ENCODE measurements at places on chromosomes 7 and 10.

- no peak for DNase-seq
- peaks cover 7% of the 10 kb centered on the region for H3K36me3 ChIP-seq
- H3K27ac ChIP-seq = no peak overlapping the region
- H3K27me3 ChIP-seq = no peaks in the 10 kb centered on the region
Observed at GRCh38 chr7:57245206-57245605, 113.0 kb upstream of the ZNF479 start.

GRCh38 chr7:47376991-47377616 is 204.8 kb downstream of the TNS3 start:
- H3K4me3 ChIP-seq = no peak overlapping the region
- DNase-seq = no peak
- no peaks in the 10 kb centered on the region for H3K27me3 ChIP-seq
- no peak overlapping the region for H3K27ac ChIP-seq

GRCh38 chr7:137081321-137082093 is 213.1 kb downstream of the CHRM2 start:
- no peak for DNase-seq
- no peaks in the 10 kb centered on the region for H3K36me3 ChIP-seq
- H3K4me1 ChIP-seq = no peaks in the 10 kb centered on the region
- H3K27ac ChIP-seq = no peak overlapping the region
- H3K27me3 ChIP-seq = no peaks in the 10 kb centered on the region

DNA sequence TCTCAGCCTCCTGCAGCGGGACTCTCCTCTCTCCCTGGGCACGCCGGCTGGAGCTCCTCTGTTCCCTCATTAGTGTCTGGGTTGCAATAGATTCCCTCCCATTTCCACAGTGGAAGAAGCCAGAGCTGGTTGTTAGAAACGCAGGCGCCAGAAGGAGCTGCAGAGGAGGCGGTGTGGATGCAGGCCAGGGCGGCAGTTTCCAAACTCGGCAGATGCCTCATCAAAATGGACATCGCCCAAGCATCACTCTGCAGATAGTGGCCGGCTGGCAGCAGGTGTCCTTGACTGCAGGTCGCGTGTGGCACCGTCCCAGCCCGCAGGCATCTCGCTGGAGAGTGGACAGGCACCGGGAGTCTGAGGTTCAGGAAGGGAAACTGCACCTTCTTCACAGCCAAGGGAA is 201.8 kb downstream of the TCERG1L start:
- no peak overlapping the region for H3K4me3 ChIP-seq
- no peak overlapping the region for H3K27ac ChIP-seq
- H3K36me3 ChIP-seq = no peaks in the 10 kb centered on the region

DNA sequence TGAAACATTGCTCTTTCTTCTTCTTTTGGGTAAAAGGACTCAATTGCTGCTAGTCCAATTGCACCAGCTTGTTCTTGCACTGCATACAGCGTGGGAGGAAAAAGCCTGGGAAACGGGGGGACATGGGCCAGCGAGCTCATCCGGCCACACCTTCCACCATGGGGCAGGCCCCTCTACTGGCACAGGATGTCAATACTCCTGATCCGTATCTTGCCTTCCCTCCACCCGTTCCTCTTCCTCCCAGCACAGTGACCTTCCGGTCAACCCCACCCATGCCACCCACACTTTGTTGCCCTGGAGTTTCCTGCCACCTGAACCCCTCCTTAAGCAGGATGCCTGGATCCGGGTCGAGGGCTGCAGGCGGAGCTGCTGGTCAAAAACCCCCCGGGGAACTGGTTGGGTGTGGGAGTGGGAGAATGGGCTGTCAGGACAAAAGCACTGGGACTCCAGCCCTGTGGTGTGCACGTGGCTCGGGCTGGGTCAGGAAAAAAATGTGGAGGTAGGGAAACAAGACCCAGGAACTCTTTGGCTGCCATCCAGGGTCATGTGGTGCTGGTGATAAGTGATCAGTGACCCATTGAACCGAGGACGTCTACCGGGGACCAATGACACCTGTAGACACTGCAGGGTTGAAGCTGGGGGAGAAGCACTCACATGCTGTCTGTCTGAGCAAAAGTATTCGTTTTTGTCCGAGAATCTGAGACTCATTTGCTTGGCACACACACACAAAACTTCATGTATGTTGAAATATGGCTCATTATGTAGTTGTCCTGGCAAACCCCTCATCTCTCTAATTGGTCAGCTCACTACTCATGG is 8.1 kb downstream of the IL2RA start:
- H3K36me3 ChIP-seq = peaks cover 26% of the 10 kb centered on the region
- peak overlapping the region; percentile 75 for H3K4me3 ChIP-seq
- H3K27me3 ChIP-seq = no peaks in the 10 kb centered on the region
- H3K27ac ChIP-seq = peak overlapping the region; percentile 93

- no peaks in the 10 kb centered on the region for H3K4me1 ChIP-seq
- H3K36me3 ChIP-seq = no peaks in the 10 kb centered on the region
- no peak overlapping the region for H3K27ac ChIP-seq
- DNase-seq = no peak
- H3K27me3 ChIP-seq = no peaks in the 10 kb centered on the region
Observed at GRCh38 chr7:49821181-49821580, 47.7 kb downstream of the VWC2 start.

GRCh38 chr7:59079-60016 is 133.0 kb upstream of the FAM20C start:
- H3K4me1 ChIP-seq = peaks cover 9% of the 10 kb centered on the region
- DNase-seq = no peak
- H3K27ac ChIP-seq = no peak overlapping the region
- peaks cover 22% of the 10 kb centered on the region for H3K27me3 ChIP-seq
- no peaks in the 10 kb centered on the region for H3K36me3 ChIP-seq
- no peak overlapping the region for H3K4me3 ChIP-seq

GRCh38 chr10:95241533-95241932 is 47.5 kb downstream of the ACSM6 start:
- H3K36me3 ChIP-seq = peaks cover 35% of the 10 kb centered on the region
- H3K27me3 ChIP-seq = no peaks in the 10 kb centered on the region
- no peak for DNase-seq
- peaks cover 23% of the 10 kb centered on the region for H3K4me1 ChIP-seq
- H3K4me3 ChIP-seq = no peak overlapping the region

DNA sequence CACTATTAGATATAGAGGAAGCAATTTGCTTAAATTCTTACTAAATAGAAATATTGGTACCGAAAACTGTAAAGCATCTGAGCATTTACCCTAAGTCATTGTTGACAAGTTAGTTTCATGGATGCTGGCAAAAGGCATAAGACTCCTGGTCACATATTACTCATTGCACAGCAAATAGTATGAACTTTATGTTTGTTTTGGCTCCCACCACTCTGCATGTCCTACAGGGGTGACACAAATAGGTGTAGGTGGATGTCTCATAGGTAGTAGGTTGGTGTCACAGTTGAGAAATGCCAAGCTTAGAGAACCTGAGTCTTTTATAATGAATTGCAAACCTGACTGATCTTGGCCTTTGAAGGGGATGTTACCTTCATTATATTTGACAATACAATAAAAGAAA is 199.6 kb upstream of the SEMA3D start:
- H3K4me3 ChIP-seq = no peak overlapping the region
- H3K4me1 ChIP-seq = no peaks in the 10 kb centered on the region
- H3K27me3 ChIP-seq = no peaks in the 10 kb centered on the region
- H3K36me3 ChIP-seq = no peaks in the 10 kb centered on the region

- H3K27ac ChIP-seq = no peak overlapping the region
- H3K36me3 ChIP-seq = no peaks in the 10 kb centered on the region
- no peak overlapping the region for H3K4me3 ChIP-seq
- DNase-seq = no peak
- no peaks in the 10 kb centered on the region for H3K4me1 ChIP-seq
Observed at GRCh38 chr7:41420421-41420820, 282.5 kb downstream of the INHBA start.

DNA sequence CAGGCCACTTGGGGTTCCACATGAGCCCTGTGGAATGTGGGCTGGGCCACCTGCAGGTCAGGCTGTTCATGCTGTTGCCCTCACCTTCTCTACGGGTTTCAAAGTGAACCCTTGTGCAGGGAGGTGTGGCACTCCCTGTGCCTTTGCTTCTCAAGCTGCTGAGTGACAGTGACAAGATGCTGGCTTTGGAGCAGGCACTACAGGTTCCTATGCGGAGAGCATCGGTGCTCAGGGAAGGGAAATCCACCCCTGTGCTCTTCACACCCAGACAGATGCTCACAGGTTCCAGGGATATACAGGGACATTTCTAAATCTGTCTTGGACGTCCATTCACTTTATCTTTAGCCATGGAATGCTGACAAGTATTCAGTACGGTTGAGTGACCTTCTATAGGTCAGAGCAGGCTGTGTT is 1005.0 kb downstream of the LRMDA start:
- DNase-seq = no peak
- H3K36me3 ChIP-seq = no peaks in the 10 kb centered on the region
- no peaks in the 10 kb centered on the region for H3K4me1 ChIP-seq
- no peak overlapping the region for H3K27ac ChIP-seq
- H3K27me3 ChIP-seq = no peaks in the 10 kb centered on the region

- H3K4me1 ChIP-seq = peaks cover 39% of the 10 kb centered on the region
- no peak overlapping the region for H3K4me3 ChIP-seq
- no peaks in the 10 kb centered on the region for H3K27me3 ChIP-seq
Observed at GRCh38 chr7:130966246-130967009, 232.4 kb upstream of the KLF14 start.

- no peak overlapping the region for H3K27ac ChIP-seq
- DNase-seq = no peak
- no peaks in the 10 kb centered on the region for H3K4me1 ChIP-seq
Observed at GRCh38 chr10:106053061-106053460, 1111.4 kb downstream of the SORCS1 start.

DNA sequence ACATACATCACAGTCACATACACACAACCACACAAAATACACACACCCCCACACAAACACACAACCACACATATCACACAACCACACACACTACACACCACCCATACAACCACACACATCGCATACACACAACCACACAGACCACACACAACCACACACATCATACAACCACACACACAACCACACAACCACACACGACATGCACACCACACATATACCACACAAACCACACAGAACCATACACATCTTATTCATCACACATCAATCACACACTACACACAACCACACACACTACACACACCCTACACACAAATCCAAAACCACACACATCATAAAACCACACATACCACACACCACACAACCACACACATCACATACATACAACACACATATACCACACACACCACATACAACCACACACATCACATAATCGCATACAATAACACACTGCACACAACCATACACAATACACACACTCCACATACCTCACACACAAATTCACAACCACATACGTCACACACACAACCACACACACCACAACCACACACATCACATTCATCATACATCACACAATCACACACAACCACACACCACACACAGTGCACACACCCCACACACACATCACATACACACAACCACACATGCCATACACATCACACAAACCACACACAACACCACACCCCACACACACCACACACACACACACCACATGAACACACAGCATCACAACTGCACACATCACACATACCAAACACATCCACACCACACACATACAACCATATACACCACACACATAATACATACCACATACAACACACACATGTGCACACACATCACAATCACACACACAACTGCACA is 30.4 kb downstream of the GPRIN2 start:
- H3K27me3 ChIP-seq = no peaks in the 10 kb centered on the region
- H3K36me3 ChIP-seq = no peaks in the 10 kb centered on the region
- no peaks in the 10 kb centered on the region for H3K4me1 ChIP-seq
- no peak overlapping the region for H3K4me3 ChIP-seq
- DNase-seq = no peak

DNA sequence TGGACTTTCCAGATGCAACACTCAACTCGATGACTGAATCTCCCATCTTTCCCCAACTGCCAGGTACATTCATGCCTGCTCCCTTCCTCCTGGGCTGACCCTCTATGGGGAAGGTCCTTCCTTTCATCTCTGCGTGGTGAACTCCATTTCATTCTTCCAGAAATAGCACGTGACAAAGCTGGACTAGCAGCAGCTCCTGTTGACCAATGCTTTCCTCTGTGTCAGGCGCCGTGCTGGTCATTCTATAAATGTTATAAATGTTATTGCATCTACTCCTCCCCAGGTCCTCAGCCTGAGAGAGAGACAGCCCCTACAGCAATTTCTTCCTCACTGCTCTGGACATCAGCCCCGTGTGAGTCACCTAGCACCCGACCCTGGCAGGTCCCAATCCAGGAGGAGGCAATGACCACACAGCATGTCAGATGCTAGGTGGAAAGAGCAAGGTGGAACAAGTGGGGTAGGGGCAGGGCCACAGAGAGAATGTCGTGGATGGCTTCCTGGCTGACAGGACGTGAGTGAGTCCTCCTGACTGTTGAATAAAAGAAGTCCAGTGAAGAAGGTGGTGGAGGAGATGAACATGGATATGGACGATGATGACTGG is 178.1 kb downstream of the ADAM12 start:
- H3K4me3 ChIP-seq = no peak overlapping the region
- no peak for DNase-seq
- no peaks in the 10 kb centered on the region for H3K4me1 ChIP-seq
- H3K27me3 ChIP-seq = peaks cover 29% of the 10 kb centered on the region
- no peak overlapping the region for H3K27ac ChIP-seq
- no peaks in the 10 kb centered on the region for H3K36me3 ChIP-seq

- H3K36me3 ChIP-seq = peaks cover 6% of the 10 kb centered on the region
- no peak overlapping the region for H3K27ac ChIP-seq
- peaks cover 4% of the 10 kb centered on the region for H3K4me1 ChIP-seq
- DNase-seq = no peak
- no peaks in the 10 kb centered on the region for H3K27me3 ChIP-seq
Observed at GRCh38 chr7:123538897-123539296, 4.5 kb upstream of the IQUB start.

DNA sequence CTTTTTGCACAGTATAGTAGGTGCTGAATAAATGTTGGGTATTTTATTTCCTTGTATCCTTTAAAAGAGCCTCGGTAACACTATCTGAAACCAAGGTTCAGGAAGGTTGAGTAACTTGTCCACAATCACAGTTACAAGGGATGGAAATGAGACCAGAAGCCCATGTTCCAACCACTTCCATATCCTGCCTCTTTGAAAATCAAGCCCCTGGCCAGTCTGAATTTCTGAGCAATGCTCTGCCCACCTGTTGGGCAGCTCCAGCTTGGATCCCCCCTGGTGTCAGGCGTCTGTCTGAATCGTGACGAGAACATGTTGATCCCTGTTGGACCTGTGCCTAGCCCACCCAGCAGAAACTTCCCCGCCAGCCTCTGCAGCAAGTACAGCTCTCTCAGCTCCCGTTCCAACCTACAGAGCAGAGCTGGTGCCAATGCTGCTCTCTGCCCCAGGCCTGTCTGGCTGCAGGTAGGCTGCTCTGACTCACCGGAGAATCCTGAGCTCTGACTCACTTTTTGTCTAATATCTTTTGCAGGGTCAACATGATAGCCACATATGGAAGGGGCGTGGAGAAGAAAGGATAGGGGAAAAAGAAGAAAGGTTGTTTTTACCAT is 595.5 kb downstream of the INHBA start:
- H3K36me3 ChIP-seq = no peaks in the 10 kb centered on the region
- no peak for DNase-seq
- no peaks in the 10 kb centered on the region for H3K27me3 ChIP-seq
- H3K4me1 ChIP-seq = peaks cover 4% of the 10 kb centered on the region
- no peak overlapping the region for H3K4me3 ChIP-seq
